MM.1S (cell line): ENCODE measurements at places on chromosomes 1 and 21.

- no peak for DNase-seq
Measured at GRCh38 chr1:234611847-234612351, 1.9 kb upstream of the IRF2BP2 start.

GRCh38 chr1:241485145-241485544 is 34.4 kb downstream of the FH start:
- DNase-seq: no peak

DNA sequence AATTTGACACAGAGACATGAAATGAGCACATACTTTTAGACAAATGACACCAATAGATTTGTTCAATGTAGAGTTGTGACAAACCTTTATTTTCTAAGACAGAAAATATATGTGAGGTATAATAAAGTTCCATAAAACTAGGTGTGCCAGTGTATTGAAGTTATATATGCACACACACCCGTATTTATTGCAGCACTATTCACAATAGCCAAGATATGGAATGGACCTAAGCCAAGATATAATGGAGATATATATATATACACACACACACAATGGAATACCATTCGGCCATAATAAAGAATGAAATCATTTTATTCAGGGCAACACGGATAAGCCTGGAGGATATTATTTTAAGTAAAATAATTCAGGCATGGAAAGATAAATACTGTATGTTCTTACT is 1013.5 kb downstream of the KCNT2 start:
- DNase-seq: no peak

DNA sequence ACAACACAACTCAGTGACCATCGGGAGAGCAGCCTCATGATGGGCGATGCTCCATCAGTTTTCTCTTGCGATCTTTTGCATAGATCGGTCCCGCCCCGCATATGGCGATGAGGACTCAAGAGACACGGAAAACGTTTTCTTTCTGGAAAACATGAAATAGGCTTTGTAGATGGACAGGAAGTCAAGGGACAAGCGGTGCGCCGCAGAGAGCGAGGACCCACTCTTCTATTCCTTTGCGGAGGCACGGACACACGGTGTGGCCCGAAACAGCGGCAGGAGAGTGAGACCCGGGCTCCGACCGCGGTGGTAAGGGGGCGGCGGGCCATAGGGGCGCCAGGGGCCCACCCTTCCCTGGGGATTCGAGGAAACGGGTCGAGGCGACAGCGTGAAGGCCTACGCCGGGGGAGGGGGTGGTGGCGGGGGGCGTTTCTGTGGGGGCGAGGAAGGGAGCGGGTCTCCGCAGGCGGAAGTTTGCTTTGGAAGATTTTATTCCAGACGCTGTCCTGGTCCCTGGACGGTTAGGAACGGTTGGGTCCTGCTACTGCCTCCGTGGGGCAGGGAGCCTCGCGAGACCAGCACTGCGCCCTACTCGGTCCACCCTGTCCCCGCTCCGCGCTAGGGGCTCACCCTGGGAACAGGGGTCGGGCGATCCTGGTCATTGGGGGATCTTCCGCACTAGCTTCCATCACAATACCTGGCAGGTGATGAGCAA is 796 bp upstream of the TDRKH start:
- no peak for DNase-seq

- DNase-seq: no peak
Measured at GRCh38 chr1:156102633-156103511, 11.6 kb upstream of the LMNA start.

DNA sequence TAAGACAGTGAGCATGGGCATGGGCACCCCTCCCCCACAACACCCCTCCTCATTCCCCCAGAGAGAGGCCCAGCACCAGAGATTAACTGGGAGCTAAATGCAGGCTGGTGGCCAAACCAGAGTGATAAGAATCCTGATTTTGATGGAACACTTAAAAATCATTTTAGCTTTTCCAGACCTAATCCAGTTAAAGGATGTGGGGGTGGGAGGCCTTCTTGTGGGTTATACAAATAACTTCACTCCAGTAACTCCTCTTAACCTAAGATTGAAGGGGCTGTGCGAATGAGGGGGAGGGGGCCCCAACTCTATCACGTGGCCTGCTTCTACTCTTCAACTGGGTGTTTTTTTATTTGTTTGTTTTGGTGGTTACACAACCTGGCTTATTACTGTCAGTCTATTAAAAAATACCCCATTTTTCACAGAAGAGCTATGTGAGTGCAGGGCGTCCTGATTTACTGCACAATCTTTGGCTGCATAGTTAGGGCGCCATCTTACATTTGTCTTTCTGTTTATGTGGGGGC is 398.1 kb upstream of the LYPLAL1 start:
- DNase-seq: no peak

GRCh38 chr1:172717722-172718465 is 59.0 kb downstream of the FASLG start:
- no peak for DNase-seq

DNA sequence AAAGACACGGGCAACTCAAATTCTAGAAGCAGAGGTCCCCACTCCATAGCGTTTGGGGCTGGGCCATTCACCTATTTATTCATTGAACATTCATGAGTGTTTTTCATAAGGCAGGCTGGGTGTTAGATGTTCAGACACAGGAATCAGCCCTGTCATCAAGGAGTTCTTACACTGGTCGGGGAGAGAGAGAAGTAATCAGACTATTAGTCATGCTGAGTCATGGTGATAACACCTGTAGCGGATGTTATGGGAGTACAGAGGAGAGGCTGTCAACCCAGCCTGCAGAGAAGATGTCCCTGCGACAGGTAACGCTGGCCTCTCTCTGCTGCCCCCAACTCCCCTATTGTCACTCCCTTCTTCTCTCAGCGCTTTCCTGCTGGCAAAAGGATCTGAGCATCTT is 17.2 kb downstream of the LY9 start:
- DNase-seq: no peak

GRCh38 chr21:29378832-29379231 is 80.1 kb downstream of the BACH1 start:
- DNase-seq: no peak

GRCh38 chr1:41777695-41778094 is 141.0 kb downstream of the HIVEP3 start:
- no peak for DNase-seq

GRCh38 chr21:31348188-31348587 is 4.1 kb upstream of the TIAM1 start:
- no peak for DNase-seq

DNA sequence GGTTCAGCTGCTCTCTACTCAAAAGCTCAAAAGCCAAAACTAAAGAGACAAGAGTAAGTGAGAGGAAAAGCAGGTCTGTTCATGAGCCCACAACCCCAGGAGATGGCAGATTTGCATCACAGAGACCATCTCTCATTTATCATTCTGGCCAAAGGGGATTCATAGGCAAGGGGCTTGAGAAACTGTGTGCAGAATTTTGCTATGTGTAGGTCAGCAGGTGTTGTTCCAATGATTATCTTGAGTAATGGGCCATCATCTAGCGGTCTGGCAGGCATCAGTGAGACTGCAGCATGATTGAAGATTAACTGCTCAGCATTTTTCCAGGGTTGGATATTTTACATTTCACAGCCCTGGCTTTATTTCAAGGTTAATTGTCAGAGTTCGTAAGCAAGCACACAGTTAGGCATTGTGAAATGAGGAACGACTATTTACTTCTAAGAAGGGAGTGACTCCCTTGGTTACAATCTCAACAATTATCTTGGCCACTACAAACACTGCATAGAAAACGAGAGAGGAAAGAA is 1204.6 kb upstream of the TMPRSS15 start:
- no peak for DNase-seq

GRCh38 chr1:22711071-22711470 is 432 bp downstream of the EPHB2 start:
- no peak for DNase-seq
